ENCODE measurements at places on chromosomes 6 and 20.

DNA sequence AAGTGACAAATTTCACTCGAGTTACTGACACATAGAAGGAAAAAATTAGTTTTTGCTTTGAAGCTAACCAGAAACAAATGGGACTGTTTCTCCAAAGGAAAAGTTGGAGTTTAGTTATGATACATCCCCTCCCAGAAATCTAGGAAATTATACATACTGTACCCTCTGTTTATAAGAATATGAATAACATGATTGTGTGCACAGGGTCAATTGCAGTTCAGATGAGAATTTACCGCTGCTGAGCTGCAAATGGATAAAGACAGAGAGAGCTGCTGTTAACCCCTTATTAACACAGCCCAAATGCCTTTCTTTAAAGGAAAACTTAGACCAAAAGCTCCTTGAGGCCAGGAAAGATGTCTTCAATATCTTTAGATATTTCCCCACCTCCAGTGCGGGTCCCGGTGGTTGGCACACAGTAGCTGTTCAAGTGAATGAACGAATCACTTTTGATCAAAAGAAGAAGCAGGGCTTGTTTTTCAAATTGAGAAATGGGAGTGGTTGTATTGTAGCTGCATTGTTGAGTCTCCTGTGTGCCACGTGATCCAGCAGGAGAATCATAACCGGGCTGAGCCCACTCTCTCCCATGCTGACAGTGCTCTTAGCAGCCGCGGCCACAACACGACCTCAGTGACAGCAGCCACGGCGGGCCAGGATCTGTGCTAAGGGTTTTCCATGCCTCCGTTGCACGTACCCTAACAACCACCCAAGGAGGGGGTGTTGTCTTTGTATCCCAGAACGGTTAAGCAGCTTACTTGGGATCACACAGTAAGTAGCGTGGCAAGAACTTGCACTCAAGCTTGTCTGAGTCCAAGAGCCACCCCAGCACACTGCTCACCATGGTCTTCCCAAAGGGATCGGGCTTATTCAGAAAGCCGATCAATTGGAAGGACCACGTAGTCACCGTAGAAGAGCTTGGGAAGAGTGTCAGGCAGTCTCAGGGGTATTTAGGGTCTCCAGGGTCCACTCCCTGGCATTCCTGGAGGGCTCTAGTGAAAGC is 53.5 kb upstream of the BMP6 start:
- no peak for DNase-seq

DNA sequence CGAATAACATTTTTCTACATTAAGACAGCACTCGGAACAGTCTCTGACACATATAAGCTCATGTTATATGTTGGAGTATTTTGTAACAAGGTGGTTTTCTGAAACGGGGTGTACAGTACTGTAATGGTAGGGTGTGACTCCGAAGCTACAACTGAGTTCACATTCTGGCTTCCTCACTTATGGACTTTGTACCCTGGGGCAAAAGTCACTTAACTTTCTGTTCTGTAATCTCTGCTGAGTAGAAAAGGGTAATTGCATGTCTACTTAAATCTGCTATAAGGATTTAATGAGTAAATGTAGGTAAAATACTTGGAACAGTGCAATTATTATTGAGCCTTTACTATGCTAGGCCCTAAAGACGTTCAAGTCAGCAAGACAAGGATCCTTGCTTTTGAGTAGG is 4.7 kb upstream of the LTV1 start:
- no peak for DNase-seq

DNA sequence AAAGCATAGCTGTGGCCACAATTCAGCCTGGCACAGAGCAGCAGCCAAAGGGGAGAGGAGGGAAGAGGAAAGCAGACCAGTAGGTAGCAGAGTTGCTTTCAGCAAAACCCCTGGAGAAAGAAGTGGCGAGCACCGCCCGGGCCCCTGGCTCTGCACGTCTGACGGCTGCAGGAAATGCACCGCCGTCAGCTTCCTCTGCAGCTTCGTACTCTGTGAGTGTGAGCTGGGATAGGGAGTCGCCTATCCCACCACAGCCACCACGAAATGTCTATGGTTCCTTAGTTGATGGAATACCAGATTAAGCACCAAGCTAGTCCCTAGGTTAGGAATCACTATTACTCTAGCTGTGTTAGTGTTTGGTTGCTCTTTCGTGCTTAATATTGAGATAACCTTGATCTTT is 79.9 kb upstream of the NAA20 start:
- DNase-seq = peak; percentile 54

DNA sequence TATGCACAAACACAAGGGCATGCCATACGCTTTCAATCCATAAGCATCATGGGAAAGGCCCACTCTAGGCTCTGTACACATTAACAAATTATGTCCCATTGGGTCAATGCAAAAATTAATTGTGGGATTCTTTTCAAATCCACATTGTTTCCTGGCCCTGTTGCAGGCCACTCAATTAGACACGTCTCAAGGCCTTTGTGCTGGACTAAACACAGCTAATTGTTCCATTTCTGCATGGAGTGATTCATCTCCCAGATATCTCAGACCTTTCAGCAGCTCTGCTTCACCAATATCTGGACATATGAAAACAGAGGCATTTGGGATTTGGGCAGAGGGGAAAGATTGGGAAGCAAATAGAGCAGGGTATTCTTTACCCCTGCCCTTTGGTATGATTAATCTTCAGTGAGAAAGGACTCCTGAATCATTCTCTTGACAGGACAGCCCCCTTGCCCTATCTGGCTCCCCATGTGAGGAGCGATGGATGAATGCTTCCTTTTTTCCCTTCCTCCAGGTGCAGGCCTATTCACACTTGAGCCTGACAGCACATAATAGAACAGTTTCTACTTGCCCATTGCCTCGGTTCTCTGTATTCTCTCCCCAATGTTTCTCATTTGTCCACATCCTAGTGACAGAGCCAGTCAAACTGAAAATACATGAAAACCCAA is 547.6 kb downstream of the HAO1 start:
- DNase-seq = no peak

DNA sequence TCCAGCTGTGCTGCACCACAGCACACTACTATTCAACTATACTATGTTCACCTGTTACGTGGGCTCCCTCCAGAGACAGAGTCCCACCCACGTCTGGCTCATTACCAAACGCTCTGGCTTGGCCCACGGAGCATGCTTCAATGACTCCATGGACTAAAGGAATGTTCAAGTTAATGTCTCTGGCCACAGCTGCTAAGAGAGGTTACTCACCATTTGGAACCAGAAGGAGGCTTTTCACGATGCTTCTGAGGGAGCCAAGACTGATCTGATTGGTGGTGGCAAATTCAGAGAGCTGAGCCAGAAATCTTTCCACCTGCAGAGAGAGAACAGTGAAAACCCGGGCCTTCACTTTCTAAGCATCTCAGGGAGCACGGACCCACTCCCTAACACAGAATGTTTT is 15.6 kb downstream of the COMMD7 start:
- no peak for DNase-seq

DNA sequence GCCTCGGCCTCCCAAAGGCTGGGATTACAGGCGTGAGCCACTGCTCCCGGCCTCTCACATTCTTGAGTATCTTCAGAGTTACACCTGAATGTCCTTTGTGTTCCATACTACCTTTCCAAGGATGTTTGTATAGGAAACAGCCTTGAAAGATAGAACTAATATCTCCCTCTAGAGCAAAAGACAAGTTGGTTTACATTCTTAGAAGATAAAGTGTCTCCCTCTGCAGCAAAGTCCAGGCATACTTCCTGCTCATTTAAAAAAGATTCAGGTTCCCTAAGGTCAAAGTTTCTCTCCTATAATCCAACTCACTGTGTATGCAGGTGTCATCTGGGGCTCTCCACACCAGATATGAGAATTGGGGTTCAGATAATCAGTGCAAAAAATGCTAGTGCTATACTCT is 224.4 kb downstream of the TPBG start:
- no peak for DNase-seq

DNA sequence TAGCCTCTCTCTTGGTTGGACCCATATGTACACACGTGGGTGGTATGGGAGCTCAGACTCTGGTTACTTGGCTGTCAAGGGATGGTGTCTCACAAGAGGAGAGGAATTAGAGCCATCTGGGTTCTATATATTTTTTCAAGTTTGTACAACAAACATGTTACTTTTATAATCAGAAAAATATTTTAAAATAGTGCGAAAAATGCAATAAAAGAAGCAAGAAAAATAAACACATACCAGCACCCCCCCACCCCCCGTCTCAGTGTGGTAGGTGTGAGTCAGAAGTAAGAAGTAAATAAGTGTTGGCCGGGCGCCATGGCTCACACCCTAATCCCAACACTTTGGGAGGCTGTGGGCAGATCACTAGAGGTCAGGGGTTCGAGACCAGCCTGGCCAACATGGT is 2.1 kb upstream of the TIAM2 start:
- no peak for DNase-seq

DNA sequence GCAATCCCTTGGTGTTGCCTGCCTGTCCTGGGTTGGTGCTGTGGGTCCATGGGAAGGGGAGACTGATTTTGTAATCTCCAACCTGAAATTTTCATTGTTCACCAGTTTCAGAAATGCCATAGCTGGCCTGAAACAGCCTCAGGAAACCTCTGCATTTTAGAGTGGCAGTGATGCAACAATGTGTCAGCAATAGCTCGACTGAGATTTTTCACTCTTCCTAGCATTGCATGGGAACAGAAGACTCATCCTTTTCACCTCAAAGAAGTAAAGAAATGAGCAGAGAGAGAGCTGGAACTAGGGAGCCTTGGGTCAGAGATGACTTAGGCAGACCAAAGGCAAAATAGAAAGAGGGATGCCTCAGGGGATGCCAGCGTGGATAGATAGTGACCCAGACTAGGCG is 23.7 kb upstream of the TMEM14A start:
- peak; percentile 21 for DNase-seq

- DNase-seq = no peak
Observed at GRCh38 chr6:47278545-47278944, 31.2 kb downstream of the TNFRSF21 start.

GRCh38 chr6:33339193-33339592 is 21.6 kb upstream of the ZBTB22 start:
- no peak for DNase-seq

DNA sequence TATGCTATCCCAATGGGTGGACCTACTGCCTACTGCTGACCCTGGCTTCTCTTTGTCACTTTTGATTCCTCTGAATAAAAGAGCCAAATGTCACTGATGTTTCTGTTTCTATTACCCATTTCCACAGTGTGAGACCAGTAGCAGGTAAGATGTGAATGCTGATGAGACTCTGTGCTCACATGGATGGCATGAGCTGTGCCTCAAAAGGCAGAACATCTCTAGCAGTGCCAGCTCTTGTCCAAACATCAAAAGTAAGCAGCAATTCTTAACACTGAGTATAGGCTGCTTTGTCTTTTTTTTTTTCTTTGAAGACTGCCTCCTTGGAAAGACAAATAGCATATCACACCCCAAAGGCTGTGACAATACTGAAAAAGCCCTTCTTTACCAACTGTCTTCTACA is 459.2 kb upstream of the RUNX2 start:
- DNase-seq = no peak

DNA sequence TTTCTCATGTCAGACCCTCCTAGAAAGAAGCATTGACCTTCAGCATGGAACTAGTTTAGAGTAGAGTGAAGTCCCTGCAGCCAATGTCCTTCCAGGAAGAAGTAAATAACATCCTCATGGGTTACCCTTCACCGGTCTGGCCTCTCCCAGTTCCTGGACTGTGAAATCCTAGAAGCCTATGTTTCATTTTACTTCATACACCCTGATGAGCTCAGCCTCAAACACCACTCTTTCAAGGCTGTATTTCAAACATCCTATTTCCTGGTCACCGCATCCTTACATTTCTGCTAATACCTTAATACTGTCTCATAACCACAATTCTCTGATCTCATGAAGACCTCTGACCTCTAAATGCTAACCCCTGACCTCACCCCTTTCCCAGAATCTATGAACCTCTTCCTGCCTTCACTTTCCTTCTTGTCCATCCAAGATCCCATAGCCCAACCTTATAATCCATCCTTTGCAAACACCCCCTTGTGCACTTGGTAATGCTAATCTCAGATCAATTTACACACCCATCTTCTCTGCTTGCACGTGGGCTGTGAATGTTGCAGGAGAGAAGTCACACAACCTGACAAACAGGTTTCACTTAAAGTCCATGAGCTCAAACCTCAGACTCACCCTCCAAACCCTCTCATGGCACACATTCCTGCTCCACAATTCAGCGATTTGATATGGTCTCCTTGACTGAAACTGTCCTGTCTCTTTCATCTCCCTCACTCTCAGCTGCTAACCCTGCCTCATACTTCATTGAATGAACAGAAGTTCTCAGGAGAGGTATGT is 30.2 kb downstream of the SLC2A10 start:
- DNase-seq = no peak

DNA sequence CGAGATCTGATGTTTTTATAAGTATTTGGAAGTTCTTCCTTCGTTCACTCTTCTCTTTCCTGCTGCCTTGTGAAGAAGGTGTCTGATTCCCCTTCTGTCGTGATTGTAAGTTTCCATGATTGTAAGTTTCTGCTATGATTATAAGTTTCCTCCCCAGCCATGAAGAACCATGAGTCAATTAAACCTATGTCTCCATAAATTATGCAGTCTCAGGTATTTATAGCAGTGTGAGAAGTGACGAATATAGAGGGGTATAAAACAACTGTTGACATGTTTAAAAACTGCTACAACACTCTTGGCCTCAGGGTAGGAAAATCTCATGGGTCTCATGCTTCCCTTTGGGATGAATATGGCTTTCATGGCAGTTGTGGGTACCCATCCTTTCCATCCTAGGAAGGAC is 5.8 kb upstream of the WFDC2 start:
- DNase-seq = no peak

DNA sequence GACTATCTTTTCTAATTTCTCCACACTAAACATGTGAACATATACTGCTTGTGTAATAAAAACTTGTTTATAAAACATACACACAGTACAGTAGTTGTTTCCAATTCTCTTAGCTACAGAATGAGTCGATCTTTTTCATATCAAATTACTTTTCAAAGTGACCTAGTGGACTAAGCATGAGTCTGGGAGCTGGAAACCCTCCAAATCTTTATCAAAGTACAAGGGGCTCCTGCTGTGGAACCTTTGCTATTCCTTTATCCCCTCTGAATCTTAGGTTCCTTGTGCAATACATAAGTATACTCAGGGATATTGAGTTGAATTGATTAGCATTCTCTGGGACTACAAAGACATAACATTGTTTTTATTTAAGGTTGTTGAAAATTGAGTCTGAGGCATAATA is 48.7 kb upstream of the TAB2 start:
- no peak for DNase-seq

DNA sequence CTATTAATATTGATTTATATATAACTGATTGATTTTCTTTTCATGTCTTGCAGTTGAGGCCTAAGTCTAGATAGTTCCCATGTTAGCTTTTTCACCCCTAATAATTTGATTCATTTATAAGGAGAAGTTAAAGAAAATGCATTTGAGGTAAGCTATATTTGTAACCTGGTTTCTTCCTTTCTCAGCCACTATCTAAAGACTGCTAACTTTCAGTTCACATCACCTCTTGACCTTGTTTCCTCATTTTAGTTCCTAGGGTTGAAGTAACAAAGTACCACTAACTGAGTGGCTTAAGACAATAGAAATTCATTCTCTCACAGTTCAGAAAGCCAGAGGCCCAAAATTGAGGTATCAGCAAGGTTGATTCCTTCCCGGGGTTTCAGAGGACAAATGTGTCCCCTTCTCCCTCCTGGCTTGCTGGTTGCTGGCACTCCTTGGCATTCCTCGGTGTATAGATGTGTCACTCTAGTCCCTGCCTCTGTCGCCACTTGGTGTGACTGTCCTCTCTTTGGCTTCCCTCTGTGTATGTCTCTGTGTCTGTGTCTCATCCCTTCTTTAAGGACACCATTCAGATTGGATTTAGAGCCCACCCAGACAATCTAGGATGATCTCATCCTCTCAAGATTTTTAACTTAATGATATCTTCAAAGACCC is 55.9 kb upstream of the C20orf144 start:
- no peak for DNase-seq

Measured in activated CD4-positive, alpha-beta memory T cell treated with anti-CD3 and anti-CD28 coated beads for 36 hours (primary cell).